IMR-90 (cell line): ENCODE measurements at places on chromosomes 2 and 18. TPM values are rescaled to one million over a fixed set of nuclear protein-coding genes. Genes with fewer than 3 reads are reported as not detected.

The IL37 gene
- total RNA-seq = not detected in 2 replicates

The TUBB8B gene
- total RNA-seq = not detected in 2 replicates

The LAMA3 gene
- 0.18 and 0.28 TPM in 2 replicates for total RNA-seq

The CRYBA2 gene
- total RNA-seq = not detected in 2 replicates

The CYS1 gene
- total RNA-seq = under 0.01 and 0.28 TPM in 2 replicates

The POMC gene
- not detected in 2 replicates for total RNA-seq

The NT5DC4 gene
- not detected in 2 replicates for total RNA-seq

The UGT1A5 gene
- not detected in 2 replicates for total RNA-seq

The LIMS1 gene
- 125 and 131 TPM in 2 replicates for total RNA-seq

The SERPINB3 gene
- not detected in 2 replicates for total RNA-seq

The CCDC74A gene
- total RNA-seq = 3.1 and 3.8 TPM in 2 replicates

The RELCH gene
- total RNA-seq = 45.5 and 52.5 TPM in 2 replicates

The TTC27 gene
- 30.5 and 33.3 TPM in 2 replicates for total RNA-seq

The MTLN gene
- 6.9 and 14.5 TPM in 2 replicates for total RNA-seq

The BOK gene
- total RNA-seq = 13.3 and 15.8 TPM in 2 replicates

The SYT4 gene
- not detected in 2 replicates for total RNA-seq

The KCTD18 gene
- 10.4 and 12.8 TPM in 2 replicates for total RNA-seq

The COX5B gene
- 140 and 148 TPM in 2 replicates for total RNA-seq

The SLC4A3 gene
- 0.90 and 1.1 TPM in 2 replicates for total RNA-seq

The CAPG gene
- 53.3 and 79.9 TPM in 2 replicates for total RNA-seq

The AQP12A gene
- not detected in 2 replicates for total RNA-seq

The MYO7B gene
- 0.18 and 0.28 TPM in 2 replicates for total RNA-seq

The SERPINB13 gene
- total RNA-seq = not detected in 2 replicates

The RAB6C gene
- under 0.01 TPM in 1 of 2 replicates, not detected in the other for total RNA-seq

The CCDC74B gene
- 3.6 and 3.9 TPM in 2 replicates for total RNA-seq

The SMYD1 gene
- total RNA-seq = not detected in 2 replicates

The ABCA12 gene
- total RNA-seq = under 0.01 TPM in 2 replicates

The GALNT13 gene
- total RNA-seq = not detected in 2 replicates

The TMBIM1 gene
- 78.6 and 102 TPM in 2 replicates for total RNA-seq

The ATP8B1 gene
- total RNA-seq = 136 and 170 TPM in 2 replicates

The MRPL33 gene
- total RNA-seq = 13.3 and 48.6 TPM in 2 replicates

The CROCC2 gene
- not detected in 2 replicates for total RNA-seq

The OTOS gene
- not detected in 2 replicates for total RNA-seq

The LRATD1 gene
- total RNA-seq = 0.18 and 0.28 TPM in 2 replicates

The SH3RF3 gene
- 3.4 and 3.9 TPM in 2 replicates for total RNA-seq

The SOS1 gene
- 8.2 and 13.6 TPM in 2 replicates for total RNA-seq

The APLF gene
- total RNA-seq = 2.3 and 3.3 TPM in 2 replicates

The LRRTM4 gene
- not detected in 2 replicates for total RNA-seq

The ALK gene
- total RNA-seq = not detected in 2 replicates

The STAT4 gene
- 0.28 and 0.36 TPM in 2 replicates for total RNA-seq

The UGT1A8 gene
- not detected in 2 replicates for total RNA-seq

The PARD3B gene
- total RNA-seq = 15.3 and 15.6 TPM in 2 replicates

The RASGRP3 gene
- total RNA-seq = 2.5 and 3.0 TPM in 2 replicates

The ABCB11 gene
- not detected in 2 replicates for total RNA-seq

The DSG1 gene
- not detected in 2 replicates for total RNA-seq

The MOCOS gene
- total RNA-seq = 1.9 and 2.2 TPM in 2 replicates

The TMEM198 gene
- total RNA-seq = under 0.01 and 0.18 TPM in 2 replicates

The HIBCH gene
- total RNA-seq = 8.8 and 15.6 TPM in 2 replicates

The SETBP1 gene
- total RNA-seq = 0.28 and 0.36 TPM in 2 replicates

The EGR4 gene
- total RNA-seq = not detected in 2 replicates

The OSBPL1A gene
- 50.3 and 70.4 TPM in 2 replicates for total RNA-seq

The KCNJ3 gene
- total RNA-seq = not detected in 2 replicates
